Smooth muscle cell of the coronary artery (primary cell): ENCODE measurements at places on chromosomes 5 and 9. TPM values are rescaled to one million over a fixed set of nuclear protein-coding genes. Genes with fewer than 3 reads are reported as not detected.

The IL7R gene
- total RNA-seq: under 0.01 TPM in 1 of 2 replicates, not detected in the other

The FAM153A gene
- total RNA-seq: not detected in 2 replicates

The SMIM3 gene
- 23.6 and 41.4 TPM in 2 replicates for total RNA-seq

The FAM221B gene
- not detected in 2 replicates for total RNA-seq

The FABP6 gene
- total RNA-seq: not detected in 2 replicates

The ADGRV1 gene
- total RNA-seq: 0.08 and 0.59 TPM in 2 replicates

The PCDH1 gene
- total RNA-seq: 4.0 and 27.5 TPM in 2 replicates

The QRFP gene
- not detected in 2 replicates for total RNA-seq

The PCDHB4 gene
- 0.08 and 0.23 TPM in 2 replicates for total RNA-seq

The FGF10 gene
- total RNA-seq: not detected in 2 replicates

The FRRS1L gene
- under 0.01 and 0.94 TPM in 2 replicates for total RNA-seq
